ENCODE measurements at places on chromosomes 16 and 17. TPM values are rescaled to one million over a fixed set of nuclear protein-coding genes. Genes with fewer than 3 reads are reported as not detected.

The STX1B gene
- total RNA-seq = 7.2 TPM

The PIPOX gene
- total RNA-seq = 42.8 TPM

The FN3K gene
- 12.9 TPM for total RNA-seq

- H3K4me3 ChIP-seq = no peak overlapping the region
- no peaks in the 10 kb centered on the region for H3K27me3 ChIP-seq
- DNase-seq = no peak
- H3K36me3 ChIP-seq = no peaks in the 10 kb centered on the region
- H3K27ac ChIP-seq = no peak overlapping the region
These were observed 191.8 kb upstream of the CHMP6 start for GRCh38 chr17:80799538-80800480.

- H3K27ac ChIP-seq = no peak overlapping the region
- H3K4me3 ChIP-seq = no peak overlapping the region
- no peak for DNase-seq
- H3K36me3 ChIP-seq = no peaks in the 10 kb centered on the region
- no peaks in the 10 kb centered on the region for H3K27me3 ChIP-seq
- H3K4me1 ChIP-seq = peaks cover 47% of the 10 kb centered on the region
These were observed 3.7 kb downstream of the LDHD start for GRCh38 chr16:75112734-75113491.

GRCh38 chr17:73667181-73667959, 23.1 kb upstream of the SDK2 start:
- no peak overlapping the region for H3K27ac ChIP-seq
- no peak overlapping the region for H3K4me3 ChIP-seq
- no peaks in the 10 kb centered on the region for H3K4me1 ChIP-seq

DNA sequence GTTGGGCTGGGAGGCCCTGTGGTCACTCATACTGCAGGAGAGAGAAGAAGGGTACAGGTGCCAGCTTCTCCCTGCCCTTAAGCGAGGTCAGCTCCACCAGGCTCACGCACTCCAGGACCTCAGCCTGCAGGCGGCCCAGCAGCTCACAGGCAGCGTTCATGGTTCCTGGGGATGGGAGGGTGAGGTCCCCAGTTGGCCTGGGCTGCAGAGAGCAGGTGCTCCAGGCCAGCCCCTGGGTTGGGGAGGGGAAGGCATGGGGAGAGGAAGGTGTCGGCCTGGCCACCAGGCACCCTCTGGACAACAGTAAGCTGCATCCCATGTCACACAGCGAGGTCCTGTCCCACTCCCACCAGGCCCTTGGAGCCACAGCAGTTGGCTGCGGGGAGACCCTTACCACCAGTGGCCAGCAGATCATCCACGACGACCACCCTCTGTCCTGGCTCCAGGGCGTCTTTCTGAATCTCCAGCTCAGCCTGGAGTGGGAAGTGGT, 2.0 kb downstream of the APRT start:
- H3K27ac ChIP-seq = peak overlapping the region; percentile 55
- H3K27me3 ChIP-seq = no peaks in the 10 kb centered on the region
- no peaks in the 10 kb centered on the region for H3K4me1 ChIP-seq
- DNase-seq = no peak
- H3K4me3 ChIP-seq = peak overlapping the region; percentile 93
- peaks cover 19% of the 10 kb centered on the region for H3K36me3 ChIP-seq

Data from GM23338 (cell line).